A172 (cell line): ENCODE measurements at places on chromosomes 13 and 19.

- DNase-seq, result no peak
Measured at GRCh38 chr19:45527731-45528130, 20.5 kb downstream of the VASP start.

DNA sequence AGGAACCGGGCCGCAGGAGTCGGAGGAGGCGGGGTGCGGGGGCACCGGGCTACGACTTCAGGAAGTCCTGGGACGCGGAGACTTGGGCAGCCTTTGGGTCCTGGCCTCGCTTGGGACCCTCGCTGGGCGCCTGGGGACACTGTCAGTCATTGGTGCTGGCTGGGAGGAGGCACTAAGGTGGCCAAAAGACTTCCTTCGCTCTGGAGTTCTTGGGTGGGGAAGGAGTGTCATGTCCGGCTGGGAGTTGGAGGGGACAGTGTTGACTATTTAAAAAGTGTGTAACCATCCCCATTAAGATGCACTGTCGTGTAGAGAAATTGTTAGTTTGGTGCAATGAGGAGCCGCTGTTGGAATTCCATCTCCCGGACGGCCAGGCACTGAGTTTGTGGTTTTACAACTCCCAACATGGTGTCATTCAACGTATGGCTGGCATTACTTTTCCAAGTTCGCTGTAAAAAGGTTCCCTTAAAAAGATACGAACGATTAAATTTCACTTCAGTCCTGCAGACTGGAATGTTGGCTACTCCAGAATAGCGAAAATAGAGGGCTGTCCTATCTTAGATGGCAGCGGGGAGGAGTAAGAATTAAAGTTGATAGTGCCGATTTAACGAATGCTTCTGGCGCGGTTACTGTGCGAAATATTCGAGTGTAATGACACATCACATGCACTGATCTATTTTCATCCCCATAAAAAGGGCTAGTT, 776 bp downstream of the DNAJC3 start:
- DNase-seq, result peak; percentile 12

DNA sequence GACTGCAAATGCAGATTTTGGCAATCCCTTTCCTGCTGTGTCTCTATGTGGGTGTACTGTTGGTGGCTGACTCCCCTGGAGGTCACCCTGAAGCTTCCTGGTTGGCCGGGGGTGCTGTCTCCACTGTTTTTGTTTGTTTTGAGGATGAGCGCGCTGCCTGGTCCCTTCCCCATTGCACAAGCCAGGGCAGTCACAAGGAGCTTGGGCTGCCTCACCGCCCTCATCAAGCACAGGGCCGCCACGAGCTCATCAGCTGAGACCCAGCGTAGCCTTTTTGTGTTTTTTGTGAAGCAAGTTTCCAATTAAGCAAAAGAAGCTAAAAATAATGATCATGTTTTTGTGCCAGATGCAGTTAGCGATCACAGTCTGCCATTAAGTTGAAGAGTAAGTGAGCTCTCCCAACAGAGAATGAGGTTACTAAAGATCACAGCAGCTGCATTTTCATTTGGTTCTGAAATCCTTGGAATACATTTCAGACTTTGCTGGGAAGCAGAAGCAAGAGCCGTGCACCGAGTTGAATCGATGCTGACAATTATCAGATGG, 57.8 kb downstream of the GGACT start:
- DNase-seq, result no peak

DNA sequence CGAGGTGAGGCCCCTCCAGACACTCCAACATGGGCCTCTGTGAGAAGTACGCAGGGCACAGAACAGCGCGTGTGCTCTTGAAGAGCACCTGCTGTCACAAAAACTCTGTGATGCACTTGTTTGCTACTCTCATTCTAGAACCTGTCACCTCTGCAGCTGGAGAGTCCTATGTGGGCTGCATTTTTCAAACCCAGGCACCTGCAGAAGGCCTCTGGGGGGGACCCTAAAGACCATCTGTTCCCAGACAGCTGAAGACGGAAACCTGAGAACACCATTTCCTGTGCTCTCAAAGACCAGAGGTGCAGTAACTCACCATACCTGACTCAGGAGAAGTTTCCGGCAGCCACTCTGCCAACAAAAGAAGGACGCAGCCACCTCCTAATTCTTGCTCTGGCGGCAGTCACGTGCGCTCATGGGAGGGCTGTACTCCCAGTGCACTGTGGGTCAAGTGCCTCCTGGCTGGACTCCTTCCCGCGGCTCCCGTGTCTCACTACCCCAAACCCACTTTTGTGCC, 28.1 kb downstream of the RANBP3 start:
- DNase-seq, result no peak

DNA sequence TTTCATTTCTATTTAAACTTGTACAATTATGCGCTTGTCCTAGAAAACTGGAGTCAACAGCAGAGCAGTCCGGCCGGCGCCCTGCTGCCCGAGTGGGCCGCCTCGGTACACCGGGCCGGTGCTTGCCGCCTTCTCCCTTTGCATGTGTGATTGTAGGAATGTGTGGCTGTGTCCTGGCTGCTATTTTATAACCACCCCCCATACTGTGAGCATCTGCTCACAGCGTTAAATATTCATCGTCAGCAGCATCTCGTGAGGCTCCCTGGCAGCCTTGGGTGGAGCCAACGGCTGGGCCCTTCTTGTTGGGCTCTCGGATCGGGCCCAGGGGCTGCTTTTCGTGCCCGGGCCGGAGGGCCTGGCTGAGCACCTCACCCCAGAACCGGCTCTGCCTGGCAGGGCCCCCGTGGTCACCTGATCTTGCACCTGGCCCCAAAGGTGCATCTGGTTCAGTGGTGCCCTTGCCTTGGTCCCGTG, 10.6 kb downstream of the PIAS4 start:
- no peak for DNase-seq

DNA sequence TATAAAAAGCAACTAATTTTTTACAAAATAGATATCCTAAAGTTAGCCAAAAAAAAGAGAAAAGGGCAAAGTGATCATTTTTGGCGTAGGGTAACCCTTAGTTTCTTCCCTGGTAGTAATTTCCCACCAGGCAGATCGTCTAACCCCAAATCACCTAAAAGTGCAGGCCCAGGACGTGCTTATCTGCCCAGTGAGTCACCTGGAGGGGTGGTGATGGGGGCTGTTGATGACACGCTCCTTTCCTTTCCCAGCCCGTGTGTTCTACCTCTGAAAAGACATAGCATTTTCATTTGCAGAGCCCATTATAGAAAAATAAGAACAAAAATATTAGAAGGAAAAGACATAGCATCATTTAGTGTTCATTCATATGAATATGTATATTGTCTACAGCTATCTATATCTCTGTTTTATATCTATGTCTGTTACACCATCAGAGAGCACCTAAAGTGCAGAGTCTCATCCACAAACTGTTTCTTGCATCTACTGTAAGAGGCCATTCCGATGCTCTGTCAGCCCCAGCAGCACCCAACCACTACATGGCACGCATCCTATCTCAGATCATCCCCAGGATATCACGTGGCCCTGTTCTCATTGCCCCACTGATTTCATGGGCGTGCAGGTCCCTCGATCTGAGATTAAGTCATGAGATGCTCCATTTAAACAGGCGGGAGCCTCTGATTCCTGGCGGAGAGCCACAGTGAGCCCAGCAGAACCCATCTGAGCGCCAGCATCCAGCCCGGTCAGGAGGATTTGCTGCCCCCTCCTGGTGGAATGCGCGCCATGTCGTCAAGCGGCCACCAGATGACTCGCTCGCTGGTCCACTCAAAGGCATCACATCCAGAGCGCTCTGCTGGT, 8.5 kb upstream of the LILRB3 start:
- DNase-seq, result peak; percentile 93

GRCh38 chr13:73059460-73060250, 850 bp downstream of the KLF5 start:
- peak; percentile 10 for DNase-seq

- DNase-seq, result peak; percentile 8
Measured at GRCh38 chr13:42696191-42696590, 85.2 kb upstream of the FAM216B start.

DNA sequence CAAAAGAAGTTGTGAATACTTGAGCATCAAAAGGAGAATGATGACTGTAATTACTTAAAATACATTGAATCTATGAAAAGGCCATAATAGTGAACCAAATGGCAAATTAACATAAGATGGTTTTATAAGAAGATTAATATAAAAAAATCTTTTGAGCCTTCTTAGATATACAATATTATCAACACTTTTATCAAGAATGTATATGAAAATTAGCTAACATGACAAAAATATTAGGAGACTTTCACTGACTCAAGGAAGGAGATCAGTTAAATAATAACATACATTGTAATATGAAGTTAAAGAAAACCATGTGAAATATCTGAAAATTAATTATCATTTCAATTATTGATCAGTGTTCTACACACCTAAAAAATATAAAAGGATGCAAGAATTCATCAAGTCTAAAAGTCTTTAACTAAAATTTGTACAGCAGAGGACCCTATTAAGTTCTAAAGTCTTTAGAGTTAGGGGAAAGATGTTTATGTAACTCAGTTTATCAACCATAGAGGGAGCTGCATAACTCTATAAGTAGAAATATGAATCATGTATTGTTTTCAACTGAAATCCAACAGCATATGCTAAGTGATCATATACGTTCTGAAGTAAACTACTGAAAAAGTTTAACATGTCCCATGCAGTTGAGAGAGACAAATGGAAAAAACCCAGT, 756.1 kb upstream of the MIR17HG start:
- no peak for DNase-seq

- no peak for DNase-seq
Measured at GRCh38 chr19:41843371-41843770, 1.1 kb downstream of the LYPD4 start.

DNA sequence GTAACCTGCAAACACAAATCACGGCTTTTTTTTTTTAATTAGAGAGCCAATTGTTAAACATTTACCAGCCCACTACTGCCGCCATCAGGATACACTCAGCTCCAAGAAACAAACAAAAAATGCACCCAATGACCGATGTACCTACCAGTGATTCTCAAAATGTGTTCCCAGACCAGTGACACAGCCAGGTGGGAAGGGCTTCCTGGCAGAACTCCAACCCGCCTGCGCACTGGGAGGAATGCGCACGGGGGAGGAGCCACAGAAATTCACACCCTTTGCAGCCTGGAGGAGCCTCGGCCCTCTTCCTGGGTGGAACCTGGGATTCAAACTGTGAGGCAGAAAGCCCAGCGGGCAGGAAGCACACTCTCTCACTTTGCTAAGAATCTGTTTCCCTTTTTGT, 255.9 kb downstream of the TBC1D4 start:
- DNase-seq, result peak; percentile 72

DNA sequence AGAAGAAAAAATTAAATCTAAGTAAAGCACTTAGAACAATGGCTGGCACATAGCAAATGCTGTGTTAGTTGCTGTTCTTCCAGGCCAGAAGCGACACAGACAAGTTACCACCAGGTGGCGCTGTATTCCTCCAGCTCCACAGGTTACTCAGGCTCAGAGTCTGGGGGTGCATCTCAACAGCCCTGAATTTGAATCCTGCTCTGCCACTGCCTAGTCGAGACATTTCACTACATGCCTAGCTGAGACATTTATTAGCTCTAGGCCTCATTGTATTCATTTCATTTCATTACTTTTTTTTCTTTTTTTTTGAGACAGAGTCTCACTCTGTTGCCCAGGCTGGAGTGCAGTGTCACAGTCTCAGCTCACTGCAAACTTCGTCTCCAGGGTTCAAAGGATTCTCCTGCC, 16.4 kb upstream of the CYP2B6 start:
- peak; percentile 59 for DNase-seq

- peak; percentile 76 for DNase-seq
Measured at GRCh38 chr19:5031231-5032100, 62.6 kb downstream of the KDM4B start.

DNA sequence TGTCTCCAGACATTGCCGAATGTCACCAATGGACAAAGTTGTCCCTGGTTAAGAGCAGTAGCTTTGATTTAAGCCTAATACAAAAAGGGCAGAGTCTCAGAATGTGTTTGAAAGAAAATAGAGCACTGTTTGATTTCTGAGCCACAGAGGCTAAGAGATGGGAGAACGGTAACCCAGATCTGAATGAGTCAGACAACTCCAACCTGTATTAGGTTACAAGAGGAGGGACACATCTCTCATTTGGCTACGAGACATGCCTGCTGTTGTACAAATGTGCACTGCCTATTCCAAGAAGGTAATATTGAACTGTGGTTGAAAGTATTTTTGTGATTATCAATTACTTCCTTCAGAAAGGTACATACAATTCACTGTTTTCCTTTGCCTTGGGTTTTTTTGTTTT, 4.9 kb upstream of the HSPH1 start:
- DNase-seq, result no peak

GRCh38 chr19:31770223-31770622, 421.0 kb upstream of the TSHZ3 start:
- DNase-seq, result no peak

- no peak for DNase-seq
Measured at GRCh38 chr19:49713236-49713845, 22.4 kb downstream of the CPT1C start.

DNA sequence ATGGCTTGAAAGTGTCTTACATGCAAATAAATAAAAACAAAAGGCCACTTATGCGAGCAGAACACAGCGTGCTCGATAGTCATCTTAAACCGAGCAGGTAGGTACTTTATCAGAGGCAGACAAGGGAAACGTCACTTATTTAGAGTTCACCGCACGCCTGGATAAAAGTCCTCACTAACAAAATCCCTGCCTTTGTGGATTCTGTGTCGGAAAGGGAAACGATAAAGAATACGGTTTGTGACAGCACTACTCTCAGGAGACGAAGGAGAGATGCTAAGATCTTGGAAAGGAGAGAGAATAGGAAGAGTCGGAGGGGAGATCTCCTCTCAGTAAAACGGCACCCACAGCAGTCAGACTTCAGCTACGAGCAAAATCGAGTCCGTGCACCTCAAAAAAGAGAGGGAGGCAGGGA, 581 bp downstream of the RCBTB1 start:
- peak; percentile 2 for DNase-seq

DNA sequence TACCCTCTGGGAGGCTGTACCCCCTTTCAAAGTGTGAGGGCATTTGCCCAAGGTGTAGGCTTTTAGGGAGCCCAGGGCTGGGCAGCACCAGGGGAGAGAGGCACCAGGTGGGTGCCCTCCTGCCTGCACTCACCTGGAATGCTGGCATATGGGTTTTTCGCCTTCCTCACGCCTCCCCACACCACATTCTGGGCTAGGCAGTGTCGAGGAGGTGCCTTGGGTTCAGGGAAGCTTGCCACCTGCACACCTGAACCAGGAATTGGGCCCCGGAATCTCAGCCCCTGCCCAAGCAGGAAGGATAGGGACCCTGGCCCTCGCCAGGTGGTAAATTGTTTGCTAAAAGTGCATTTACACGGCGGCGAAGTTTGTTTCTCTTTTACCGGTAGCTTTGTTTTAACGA, 5.1 kb upstream of the TSHZ3 start:
- DNase-seq, result no peak

- no peak for DNase-seq
Measured at GRCh38 chr13:106314417-106314816, 221.0 kb downstream of the EFNB2 start.
